ENCODE measurements at places on chromosomes 12 and 14.

GRCh38 chr14:45051180-45051579 lies 32.7 kb upstream of the PRPF39 start:
- no peak for DNase-seq

DNA sequence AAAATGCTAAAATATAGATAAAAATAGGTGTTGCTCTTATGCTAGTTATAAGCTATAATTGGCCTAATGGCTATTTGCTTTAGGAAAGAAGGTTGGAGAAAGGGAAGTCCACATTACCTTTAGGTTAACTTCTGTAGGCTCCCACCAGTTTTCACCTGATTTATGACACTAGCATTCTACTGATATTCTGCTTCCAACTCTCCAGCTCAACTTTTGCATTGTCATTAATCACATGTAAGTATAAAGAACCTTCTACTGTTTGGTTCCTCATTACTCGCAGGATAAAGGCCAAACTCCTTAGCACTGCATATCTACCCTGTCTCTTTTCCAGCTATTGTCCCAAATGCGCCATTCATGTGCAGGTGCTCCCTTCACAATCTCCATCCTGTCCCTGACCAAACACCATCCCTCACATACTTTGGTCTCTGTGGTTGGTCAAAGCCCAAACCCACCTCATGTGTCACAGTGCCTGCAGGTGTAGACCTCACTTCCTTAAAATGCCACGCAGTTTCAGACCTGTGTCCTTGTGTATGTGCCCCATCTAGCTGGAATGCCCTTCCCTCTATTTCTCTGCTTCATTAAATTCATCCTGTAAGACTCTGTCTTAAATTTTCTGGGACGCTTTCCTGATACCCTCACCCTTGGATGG lies 3.3 kb downstream of the DDHD1 start:
- no peak for DNase-seq

DNA sequence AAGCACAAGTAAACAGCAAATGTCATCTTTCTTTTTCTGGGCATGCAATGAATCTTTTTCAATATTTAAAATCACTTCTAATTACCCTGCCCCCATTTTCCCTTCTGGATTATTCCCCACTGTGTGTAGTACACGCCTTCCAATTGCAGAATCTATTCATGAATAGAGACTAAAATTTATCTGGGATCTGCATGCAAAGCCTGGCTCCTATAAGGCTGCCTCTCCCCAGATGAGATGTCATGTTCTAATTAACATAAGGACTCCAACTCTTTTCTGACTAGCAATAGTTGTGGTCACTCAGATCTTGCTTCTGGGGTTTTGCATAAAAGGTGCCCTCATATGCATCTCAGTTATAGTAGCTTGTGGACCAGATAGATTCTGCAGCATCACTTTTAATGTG lies 473.5 kb downstream of the BTG1 start:
- DNase-seq, result no peak

- no peak for DNase-seq
Observed at GRCh38 chr12:29709496-29710040, 74.2 kb downstream of the TMTC1 start.

GRCh38 chr12:12943586-12944260 lies 8.2 kb downstream of the GPRC5D start:
- DNase-seq, result no peak

- no peak for DNase-seq
Observed at GRCh38 chr12:120264904-120265472, 542 bp downstream of the PXN start.

GRCh38 chr14:63581491-63581890 lies 38.3 kb upstream of the PPP2R5E start:
- DNase-seq, result no peak

- DNase-seq, result no peak
Observed at GRCh38 chr12:108572166-108572790, 9.9 kb downstream of the ISCU start.

DNA sequence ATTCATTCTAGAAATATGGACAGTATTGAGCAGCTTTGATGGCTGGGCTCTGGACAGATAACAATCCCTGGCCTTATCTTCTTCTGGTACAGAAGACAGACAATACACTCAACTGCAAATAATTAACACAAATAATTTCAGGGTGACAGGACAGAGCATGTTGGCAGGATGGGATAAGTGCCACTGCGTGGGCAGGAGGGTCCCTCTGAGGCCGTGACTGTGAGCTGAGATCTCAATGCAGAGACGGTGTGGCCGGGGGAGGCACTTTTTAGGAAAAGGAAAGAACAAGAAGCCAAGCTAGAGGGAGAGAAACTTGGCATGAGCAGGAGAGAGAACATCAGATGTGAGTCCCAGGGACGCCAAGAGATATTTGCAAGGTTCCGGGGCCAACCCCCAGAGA lies 8.1 kb downstream of the SYNE3 start:
- DNase-seq, result no peak

- DNase-seq, result no peak
Observed at GRCh38 chr12:122793685-122794106, 19.3 kb downstream of the CCDC62 start.

- no peak for DNase-seq
Observed at GRCh38 chr14:63474111-63474510, 69.1 kb downstream of the PPP2R5E start.

GRCh38 chr12:22951206-22951605 lies 326.2 kb downstream of the ETNK1 start:
- no peak for DNase-seq

GRCh38 chr12:31257784-31258183 lies 68.2 kb downstream of the SINHCAF start:
- DNase-seq, result no peak

- no peak for DNase-seq
Observed at GRCh38 chr12:11885261-11886038, 185.3 kb upstream of the BCL2L14 start.
